ENCODE measurements at places on chromosomes 16 and 17.
A peak's percentile ranks its signal among the peaks of the same experiment; 100 is the strongest.

GRCh38 chr17:68792873-68793272 is 162.3 kb downstream of the ABCA8 start:
- DNase-seq: no peak

GRCh38 chr16:86117235-86117634 is 218.3 kb downstream of the IRF8 start:
- DNase-seq: no peak

DNA sequence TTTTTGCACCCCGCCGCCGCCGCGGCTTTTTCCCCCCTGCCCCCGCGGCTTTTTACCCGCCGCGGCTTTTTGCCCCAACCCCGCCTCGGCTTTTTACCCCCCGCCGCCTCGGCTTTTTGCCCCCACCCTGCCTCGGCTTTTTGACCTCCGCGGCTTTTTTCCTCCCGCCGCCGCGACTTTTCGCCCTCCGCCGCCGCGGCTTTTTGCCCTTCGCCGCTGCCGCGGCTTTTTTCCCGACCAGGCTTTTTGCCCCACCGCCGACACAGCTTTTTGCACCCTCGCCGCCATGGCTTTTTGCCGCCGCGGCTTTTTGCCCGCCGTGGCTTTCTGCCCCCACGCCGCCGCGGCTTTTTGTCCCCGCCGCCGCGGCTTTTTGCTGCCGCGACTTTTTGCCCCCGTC is 137.0 kb upstream of the TP53TG3D start:
- no peak for DNase-seq

GRCh38 chr17:28550858-28551257 is 1.6 kb downstream of the UNC119 start:
- DNase-seq: no peak

DNA sequence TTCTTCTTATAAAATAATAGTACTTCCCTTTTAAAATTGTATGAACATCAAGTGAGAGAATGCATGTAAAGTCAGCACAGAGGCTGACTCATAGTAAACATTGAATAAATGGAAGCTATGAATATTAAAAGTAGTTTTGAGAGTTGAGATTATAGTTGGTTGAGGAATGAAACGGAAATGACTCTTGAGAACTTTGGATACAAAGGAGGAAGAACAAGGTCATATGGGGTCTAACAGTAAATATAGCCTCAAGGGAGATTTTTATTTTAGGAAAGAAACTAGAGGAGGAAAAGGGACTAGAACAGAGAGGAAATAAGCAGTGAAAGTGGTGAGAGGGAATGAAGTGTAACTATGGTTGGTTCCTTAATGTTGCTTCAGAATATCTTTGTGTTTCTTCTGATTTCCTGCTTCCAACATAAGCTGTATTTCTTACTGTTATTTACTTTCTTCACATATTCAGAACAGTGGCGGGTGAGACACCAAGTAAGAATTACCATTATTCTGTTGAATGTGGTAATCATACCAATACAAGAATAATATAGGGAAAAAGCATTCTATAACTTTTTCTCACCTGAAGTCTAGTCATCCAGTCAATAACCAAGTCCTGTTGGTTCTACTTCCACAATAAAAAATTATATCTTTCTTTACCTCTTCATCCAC is 165.1 kb downstream of the CHD9 start:
- DNase-seq: no peak

- DNase-seq: no peak
Observed at GRCh38 chr17:9028988-9029570, 7.8 kb downstream of the NTN1 start.

DNA sequence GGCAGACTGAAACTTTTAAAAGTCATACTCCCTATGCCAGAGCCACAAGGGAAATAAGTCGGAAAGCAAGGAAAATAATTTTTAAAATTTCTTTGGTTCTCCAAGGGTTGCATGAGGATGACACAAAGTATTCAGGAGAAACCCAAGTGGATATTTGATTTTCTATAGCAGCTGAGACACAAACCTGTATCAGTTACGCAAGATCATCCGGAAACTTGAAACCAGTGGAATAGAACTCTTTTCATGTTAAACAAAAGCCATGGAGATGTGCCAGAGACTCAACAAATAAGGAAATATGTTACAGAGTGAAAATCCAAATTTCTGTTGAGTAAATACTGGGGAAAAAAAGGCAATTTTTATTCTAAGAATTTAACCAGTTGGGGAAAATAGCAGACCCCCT is 294.7 kb downstream of the KIF2B start:
- no peak for DNase-seq

GRCh38 chr16:15976929-15977637 is 27.7 kb downstream of the ABCC1 start:
- DNase-seq: no peak

GRCh38 chr17:50954641-50955121 is 88.5 kb upstream of the TOB1 start:
- no peak for DNase-seq

- DNase-seq: peak; percentile 90
Observed at GRCh38 chr16:66483689-66484452, 56.8 kb downstream of the BEAN1 start.

DNA sequence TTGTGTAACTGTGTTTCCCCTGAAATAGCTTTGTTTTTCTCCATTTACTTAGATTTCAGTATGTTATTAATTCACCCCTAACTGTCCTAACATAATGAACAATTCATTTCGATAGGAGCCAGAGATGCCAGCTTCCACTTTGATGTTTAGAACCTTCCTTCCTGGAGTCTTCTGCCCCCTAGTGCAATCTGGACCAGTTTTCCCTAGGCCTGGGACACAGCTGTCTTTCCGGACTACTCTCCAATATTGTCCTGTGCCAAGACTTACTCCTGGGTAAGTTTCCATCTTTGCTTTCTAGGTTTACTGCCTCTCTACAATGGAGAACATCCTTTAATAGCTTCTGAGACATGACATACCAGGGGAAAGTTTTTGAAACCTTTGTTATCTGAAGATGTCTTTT is 12.8 kb downstream of the RECQL5 start:
- DNase-seq: no peak

GRCh38 chr16:54546521-54546920 is 259.9 kb upstream of the IRX3 start:
- DNase-seq: no peak

- DNase-seq: no peak
Observed at GRCh38 chr17:2089021-2089422, 34.1 kb downstream of the HIC1 start.

DNA sequence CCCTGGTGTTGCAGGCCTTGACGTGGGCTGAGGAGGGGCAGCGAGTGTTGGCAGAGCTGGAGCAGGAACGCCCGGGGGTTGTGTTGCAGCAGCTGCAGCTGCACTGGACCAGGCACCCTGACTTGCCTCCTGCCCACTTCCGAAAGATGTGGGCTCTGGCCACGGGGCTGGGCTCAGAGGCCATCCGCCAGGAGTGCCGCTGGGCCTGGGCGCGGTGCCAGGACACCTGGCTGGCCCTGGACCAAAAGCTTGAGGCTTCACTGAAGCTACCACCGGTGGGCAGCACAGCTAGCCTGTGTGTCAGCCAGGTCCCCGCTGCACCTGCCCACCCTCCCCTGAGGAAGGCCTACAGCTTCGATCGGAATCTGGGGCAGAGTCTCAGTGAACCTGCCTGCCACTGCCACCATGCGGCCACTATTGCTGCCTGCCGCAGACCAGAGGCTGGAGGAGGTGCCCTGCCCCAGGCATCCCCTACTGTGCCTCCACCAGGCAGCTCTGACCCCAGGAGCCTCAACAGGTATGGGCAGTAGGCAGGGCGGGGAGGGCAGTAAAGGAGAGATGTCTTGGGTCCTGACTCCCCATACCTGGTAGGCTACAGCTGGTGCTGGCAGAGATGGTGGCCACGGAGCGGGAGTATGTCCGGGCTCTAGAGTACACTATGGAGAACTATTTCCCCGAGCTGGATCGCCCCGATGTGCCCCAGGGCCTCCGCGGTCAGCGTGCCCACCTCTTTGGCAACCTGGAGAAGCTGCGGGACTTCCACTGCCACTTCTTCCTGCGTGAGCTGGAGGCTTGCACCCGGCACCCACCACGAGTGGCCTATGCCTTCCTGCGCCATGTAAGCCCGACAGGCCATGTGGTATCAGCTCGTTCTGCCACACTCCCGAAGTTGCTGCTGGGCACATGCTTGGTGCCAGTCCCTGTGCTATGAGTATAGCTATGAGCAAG is 5.6 kb downstream of the PLEKHG4 start:
- peak; percentile 91 for DNase-seq

DNA sequence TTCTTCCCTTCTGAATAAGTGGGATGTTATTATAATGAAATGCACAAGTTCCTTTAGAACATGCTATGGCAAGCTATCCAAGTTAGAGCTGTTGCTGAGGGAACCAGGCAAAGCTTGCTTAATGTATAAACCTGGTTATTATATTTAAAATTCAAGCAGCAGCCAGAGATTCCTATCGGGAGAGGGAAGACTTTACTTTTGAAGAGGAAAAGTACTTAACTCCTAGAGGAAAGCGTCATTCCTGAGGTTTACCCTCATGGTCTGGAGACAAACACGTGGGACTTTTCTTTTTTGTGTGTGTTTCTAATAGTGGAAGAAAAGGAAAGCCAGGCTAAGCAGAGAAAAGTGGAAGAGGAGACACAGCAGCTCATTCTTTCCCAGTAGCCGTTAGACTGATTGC is 39.9 kb upstream of the MYH10 start:
- DNase-seq: no peak

- DNase-seq: no peak
Observed at GRCh38 chr16:57278494-57278893, 6.0 kb downstream of the PLLP start.

GRCh38 chr17:45021607-45022287 is 29.7 kb downstream of the DCAKD start:
- DNase-seq: peak; percentile 80

- peak; percentile 59 for DNase-seq
Observed at GRCh38 chr17:304461-304860, 48.1 kb downstream of the RPH3AL start.

DNA sequence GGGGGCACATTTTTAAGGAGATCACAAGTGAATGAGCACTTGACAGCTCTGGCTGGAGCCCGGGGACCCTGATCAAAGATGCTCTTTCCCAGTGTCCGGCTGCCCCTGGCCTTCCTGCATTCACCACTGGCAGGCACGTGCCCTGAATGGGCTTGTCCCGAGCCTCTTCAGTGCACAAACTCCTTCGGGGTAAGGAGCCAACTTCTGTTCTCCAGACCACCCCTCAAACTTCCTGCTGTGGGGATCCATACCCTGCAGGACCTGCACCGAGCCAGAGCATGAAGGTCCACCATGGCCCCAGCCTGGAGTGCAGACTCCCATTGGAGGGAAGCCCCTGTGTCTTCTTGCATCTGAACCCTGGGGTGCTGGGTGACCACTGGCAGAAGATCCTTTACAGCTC is 9.8 kb upstream of the SLC12A3 start:
- no peak for DNase-seq

GRCh38 chr16:67641779-67642708 is 2.9 kb upstream of the CARMIL2 start:
- no peak for DNase-seq

DNA sequence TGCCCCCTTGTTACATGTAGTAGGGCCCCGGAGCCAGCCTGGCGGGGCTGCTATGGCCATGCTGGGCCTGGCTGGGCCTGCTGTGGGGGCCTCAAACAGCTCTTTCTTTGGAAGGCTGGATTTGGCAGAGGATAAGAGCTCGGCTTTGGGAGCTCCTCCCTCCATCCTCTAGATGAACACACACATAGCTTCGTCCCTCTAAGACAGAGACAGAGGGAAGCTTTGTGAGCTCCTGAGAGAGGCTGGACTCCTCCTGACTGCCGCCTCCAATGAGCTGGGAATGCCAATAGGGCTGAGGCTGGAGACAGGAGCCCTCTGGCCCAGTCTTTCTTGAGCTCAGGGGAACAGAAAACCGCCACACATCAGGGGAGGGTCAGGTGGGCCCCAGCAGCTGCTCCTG is 37.3 kb upstream of the CDC42EP4 start:
- no peak for DNase-seq

- no peak for DNase-seq
Observed at GRCh38 chr17:2346475-2346874, 9.2 kb downstream of the SGSM2 start.

DNA sequence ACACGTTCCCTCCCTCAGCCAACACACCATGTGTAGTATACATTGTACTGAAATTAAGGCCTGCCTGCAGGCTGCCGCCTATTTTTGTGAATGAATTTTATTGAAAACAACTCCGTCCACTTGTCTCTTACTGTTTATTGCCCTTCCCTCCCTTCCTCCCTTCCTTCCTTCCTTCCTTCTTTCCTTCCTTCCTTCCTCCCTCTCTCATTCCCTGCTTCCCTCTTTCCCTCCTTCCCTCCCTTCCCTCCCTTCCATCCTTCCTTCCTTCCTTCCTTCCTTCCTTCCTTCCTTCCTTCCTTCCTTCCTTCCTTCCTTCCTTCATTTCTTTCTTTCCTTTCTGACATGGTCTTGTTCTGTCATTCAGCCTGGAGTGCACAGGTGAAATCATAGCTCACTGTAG is 2.3 kb downstream of the ITGAM start:
- DNase-seq: no peak

DNA sequence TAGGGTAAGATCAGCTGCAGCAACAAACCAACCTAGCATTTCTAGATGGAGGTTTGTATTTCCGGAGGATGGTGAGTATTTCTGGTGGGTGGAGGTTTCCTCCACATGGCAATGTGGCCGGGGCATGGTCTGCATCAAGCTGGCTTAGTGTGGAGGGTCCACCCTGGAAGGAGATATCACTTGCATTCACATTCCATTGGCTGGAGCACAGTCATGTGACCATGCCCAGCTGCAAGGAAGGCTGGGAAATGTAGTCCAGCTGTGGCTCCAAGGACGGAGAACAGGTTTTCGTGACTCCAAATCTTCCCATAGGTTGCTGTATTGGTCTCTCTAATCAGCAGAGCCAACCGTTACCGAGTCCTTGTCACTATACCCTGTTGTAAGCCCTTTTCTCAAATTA is 68.7 kb downstream of the RAI1 start:
- DNase-seq: peak; percentile 98

GRCh38 chr16:11799509-11800381 is 2.7 kb upstream of the ZC3H7A start:
- DNase-seq: no peak

GRCh38 chr17:73151916-73152632 is 12.7 kb upstream of the SSTR2 start:
- DNase-seq: no peak

DNA sequence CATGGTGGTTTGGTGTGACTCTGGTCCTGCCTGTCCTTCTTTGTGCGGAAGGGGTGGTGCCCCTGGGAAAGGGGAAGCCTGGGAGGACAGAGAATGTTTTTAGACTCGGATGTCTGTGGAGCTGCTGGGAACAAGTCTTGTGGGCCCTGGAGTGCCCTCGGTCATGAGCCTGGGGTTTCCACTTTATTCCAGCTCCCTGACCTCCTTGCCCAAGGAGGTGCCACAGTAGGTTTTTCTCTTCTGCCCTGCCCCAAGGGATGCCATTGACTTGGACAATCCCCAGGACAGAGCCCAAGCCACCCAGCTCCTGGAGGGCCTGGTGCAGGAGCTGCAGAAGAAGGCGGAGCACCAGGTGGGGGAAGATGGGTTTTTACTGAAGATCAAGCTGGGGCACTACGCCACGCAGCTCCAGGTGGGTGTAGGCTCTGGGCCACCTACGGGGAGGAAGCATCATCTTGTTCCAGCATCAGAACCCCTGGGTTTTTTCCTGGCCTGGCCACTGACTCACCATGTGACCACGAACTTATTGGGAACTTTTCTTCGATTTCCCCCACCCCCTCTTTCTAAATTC is 1.4 kb downstream of the STAT5A start:
- DNase-seq: no peak

- no peak for DNase-seq
Observed at GRCh38 chr16:79628501-79628975, 28.0 kb upstream of the MAF start.

All from H9 (cell line).